ELF-1 (cell line): ENCODE measurements at places on chromosomes 13 and 19.

DNA sequence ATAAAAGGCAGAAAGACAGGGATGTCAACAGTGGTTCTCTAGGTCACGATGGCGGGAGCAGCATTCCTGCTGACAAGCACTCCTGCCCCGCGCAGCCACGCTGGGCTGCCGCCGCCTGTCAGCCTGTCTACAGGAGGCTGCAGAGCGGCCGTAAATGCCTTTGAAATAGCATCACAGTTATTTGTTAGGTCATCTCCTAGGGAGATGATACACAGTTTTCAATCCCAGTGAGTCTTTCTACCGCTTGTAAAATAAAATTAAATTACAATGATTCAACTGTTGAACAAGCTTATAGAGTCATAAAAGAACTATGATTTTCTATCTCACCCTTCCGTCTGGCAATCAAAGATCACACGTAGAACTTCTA, 7.3 kb upstream of the SLC7A9 start:
- peak; percentile 46 for DNase-seq

GRCh38 chr19:27858981-27859581, 1353.9 kb downstream of the UQCRFS1 start:
- DNase-seq: peak; percentile 69

DNA sequence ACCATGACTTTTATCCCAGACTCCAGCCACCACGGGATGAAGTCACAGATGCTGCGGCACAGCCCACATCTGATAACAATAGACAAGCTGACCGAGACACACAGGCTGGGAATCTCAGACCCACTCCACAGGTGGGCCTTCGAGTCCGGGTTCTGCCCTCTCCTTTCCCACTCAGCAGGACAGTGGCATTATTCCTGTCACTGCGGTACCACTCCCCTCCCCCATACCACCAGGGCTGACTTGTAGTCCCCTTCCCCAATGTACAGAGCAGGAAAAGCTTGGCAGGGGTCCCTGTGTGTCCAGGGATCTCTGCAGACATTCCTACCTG, 179 bp upstream of the AMER2 start:
- DNase-seq: peak; percentile 21

DNA sequence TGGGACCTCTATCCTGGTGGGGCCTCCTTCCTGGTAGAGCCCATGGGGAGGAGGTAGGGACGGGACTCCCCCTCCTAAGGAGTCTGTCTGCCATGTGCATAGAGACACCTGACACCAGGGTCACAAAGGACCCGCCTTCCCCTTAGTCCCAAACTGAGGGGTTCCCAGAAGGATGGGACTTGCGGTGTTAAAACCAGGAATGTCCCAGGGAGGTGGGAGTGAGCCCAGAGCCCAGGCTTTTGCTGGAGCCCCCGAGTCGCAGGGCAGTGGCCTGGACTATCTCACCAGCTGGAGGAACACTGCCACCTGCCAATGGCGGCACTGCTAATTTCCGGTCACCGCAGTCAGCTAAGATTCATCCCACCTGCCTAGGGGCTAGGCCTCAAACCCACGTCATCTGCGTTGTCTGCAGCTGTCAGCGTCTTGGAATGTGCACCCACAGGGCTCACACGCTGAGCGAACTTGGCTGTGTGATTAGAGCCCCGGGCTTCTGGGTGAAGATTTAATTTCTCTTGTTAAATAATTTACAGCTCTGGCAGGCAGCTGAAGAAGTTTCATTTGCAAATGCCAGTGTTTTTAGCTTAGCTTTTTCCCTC, 31.9 kb upstream of the ATP11A start:
- DNase-seq: peak; percentile 86
